ENCODE measurements at places on chromosomes 2 and 18.

DNA sequence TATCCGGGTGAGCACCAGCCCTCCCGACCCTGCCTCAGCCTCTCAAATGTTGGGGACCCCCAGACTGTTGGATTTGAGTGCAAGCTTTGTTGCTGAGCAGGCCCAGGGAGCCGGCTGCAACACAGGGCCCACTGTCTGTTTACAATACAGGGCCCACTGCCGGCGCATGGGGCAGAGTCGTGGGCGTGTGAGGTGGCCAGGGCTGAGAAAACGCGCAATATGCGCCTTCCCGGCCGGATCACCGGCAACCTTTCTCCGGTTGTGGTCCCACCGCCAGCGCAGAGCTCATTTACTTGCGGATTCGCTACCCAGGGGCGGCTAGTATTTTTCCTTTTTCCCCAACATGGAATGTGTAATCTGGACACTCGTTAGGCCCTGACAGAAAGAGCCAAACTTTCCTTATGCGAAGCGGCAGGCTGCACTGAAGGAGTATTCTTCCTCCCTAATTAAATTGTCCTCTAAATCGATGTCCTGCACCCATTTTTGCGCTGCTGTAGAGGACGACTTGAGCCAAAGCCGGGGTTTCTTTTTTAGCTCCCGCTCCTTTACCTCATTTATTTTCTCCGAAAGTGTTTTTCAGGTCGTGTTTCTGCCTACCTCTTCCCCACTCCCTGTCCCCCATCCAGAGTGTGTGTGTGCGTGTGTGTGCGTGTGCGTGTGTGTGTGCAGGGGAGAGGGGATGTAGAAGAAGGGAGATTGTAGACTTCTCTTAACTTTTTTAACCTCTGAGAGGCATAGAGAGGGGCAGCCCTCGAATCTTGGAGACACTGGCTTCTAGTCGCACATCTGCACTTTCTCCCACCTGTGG lies 2.7 kb downstream of the OTX1 start:
- no peak for DNase-seq

DNA sequence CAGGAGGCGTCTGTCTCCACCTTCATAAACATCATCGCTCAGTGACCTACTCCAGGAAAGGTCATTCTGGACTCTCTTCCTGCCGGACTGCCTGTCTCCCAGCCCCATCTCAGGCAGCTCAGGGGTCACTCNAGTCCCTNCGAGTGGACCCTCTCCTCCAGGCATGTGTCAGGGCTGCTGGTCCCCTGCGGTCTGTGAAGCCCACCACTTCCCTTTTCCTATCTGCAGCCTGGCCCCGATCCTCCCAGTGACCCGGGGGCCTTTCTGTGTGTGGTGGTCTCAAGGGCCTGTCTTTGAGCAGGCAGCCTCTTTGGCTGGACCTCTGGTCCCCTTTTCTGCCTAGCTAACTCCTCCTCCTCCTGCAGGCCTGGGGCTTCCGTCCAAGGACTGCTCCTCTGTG lies 5.9 kb upstream of the PARD6G start:
- no peak for DNase-seq

DNA sequence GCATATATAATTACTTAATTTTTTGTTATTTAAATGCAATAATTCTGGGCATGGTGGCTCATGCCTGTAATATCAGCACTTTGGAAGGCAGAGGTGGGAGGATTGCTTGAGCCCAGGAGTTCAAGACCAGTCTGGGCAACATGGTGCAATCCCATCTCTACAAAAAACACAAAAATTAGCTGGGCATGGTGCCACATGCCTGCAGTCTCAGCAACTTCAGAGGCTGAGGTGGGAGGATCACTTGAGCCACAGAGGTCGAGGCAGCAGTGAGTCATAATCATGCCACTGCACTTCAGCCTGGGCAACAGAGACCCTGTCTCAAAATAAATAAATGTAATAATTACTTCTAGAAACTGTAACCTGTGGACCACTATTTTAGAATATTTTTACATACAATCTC lies 21.5 kb upstream of the TMEM87B start:
- DNase-seq: no peak

DNA sequence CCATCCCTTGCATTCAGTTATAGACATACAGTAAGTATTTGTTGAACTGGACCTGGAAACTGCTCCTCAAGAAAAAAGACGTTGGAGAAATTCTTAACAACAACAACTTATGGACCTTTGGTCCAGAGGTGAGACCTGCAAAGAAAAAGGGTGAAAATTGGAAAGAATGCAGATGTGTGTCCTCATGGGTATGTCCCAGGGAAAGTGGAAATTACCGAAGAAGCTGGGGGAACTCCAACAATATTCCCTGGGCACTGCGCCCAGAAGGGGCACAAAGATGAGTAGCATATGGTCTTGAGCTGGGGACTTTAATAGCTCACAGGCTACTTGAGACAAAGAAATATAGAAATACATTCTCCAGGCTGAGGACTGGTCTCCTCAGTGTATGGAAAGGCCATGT lies 35.5 kb upstream of the YWHAQ start:
- no peak for DNase-seq

GRCh38 chr2:148817210-148817708 lies 57.8 kb upstream of the KIF5C start:
- no peak for DNase-seq

DNA sequence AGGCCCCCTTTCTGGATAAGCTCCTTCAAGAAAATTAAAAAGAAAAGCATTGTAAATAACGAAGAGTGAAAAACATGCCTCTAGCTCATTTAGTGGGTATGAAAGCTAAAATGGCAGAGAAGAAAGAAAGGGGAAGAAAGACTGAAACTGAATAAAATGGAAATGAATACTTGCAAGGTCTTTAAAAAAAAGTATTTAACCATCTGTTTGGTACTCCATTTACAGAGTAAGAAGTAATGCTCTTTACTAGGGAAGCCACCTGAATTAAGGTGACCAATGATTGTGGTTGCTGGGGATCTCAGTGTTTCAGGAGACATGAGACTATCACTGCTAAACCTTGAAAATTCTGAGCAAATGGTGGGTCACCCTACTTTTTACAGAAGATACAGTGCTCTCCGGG lies 17.7 kb upstream of the ARL5A start:
- no peak for DNase-seq

DNA sequence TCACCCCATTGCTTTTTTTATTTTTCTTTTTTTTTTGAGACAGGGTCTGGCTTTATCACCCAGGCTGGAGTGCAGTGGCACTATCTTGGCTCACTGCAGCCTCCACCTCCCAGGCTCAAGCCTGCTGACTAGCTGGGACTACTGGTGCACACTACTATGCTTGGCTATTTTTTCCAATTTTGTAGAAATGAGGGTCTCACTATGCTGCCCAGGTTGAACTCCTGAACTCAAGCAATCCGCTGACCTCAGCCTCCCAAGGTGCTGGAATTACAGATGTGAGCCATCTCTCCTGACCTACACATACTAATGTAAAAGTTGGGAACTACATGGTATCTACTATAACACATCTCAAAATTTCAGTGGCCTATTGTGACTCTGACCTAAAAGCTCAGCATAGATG lies 101.2 kb downstream of the FMNL2 start:
- no peak for DNase-seq

DNA sequence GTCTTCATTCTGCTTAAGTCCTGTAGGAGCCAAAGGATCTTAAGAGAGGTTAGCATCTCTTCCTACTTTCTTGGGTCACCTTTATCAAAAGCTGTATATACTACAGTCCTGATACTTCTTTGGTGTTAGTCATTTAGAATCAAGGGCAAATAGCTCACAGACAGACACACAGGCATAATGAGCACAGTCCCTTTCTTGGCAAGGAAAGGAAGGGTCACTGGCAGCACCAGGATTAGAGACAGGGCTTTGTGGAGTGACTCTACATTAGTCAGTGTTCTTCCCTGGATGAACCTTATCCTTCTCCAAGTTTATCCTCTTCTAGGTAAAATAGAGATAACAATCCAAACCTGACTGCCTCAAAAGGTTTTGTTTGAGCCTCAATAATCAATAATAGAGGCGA lies 40.0 kb upstream of the NCKAP5 start:
- no peak for DNase-seq

DNA sequence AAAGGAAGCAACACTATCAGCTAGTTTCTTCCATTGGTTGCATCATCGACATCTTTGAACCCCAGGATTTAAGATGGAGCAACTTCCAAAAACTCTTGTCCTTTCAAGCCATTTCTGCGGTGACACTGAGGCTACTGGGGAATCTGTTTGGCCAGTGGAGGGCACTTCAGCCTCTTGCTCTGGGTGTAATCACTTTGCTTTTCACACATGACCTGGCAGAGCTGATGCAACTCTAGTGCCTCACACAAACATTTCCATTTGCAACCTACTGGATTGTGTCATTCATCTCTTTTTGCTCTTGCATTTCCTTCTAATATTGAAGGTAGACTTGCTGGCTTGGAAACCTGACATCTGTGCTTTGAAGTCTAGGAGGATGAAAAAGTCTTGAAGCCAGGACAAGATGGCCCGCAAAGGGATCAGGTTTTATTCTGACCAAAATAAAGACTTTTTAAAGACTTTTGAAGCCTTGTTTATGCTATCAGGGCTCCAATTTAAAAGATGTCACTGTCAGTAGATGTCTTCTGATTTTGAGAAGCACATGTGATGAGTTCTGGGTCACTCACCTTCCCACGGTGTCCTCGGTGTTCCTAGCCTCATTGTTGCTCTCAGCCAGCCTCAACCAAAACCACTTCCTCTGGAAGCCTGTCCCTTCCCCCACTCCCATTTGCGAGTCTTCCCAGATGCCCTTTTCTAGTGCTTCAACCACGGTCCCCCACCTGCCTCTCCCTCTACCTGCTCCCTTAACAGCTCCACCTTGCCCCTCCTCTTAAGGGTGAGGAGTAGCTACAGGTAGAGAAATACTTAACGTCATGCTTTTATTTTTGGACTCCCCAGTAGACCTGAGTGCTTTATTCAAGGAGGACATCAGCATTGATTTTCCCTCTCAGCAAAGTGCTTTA lies 69.7 kb upstream of the KCNE4 start:
- DNase-seq: no peak

- peak; percentile 23 for DNase-seq
Observed at GRCh38 chr18:55589625-55590291, 1.8 kb upstream of the TCF4 start.

DNA sequence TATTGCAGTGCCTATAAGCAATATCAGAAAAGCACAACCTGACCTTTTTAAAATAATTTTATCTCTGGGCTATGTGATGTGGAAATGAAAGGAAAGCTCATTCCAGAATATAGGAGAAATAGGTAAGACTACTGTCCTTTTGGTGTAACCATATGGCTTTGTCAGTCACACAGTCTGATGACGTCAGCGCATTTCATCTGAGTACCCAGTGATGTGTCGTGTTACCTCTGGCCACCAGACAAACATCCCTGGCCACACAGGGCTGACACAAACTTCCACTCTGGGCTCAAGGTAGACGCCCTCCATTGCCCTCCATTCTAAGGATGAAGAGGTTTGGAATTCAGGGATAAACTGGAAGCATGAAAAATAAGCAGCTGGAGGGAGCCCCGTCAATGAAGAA lies 506.7 kb downstream of the CMPK2 start:
- DNase-seq: no peak

DNA sequence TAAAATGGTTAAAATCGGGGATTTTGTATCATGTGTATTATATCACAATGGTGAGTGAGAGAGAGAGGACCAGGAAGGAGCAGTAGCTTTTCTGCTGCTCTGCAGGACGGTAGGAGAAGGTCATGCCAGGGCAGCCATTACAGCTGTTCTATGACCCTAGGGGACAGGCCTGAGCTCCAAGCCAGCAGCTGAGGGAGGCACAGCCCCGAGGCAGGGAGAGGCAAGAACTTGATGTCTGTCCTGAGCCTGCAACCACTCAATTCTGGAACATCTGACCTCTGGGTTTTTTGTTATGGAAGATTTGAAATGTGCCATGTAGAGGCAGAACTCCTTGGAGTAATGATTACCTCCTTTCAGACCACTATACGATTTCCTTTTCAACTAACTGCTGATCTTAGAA lies 135.8 kb upstream of the SH3BP4 start:
- no peak for DNase-seq

- no peak for DNase-seq
Observed at GRCh38 chr2:16629770-16630169, 35.9 kb downstream of the CYRIA start.

GRCh38 chr2:221170548-221170947 lies 401.6 kb downstream of the EPHA4 start:
- no peak for DNase-seq
